Large intestine (tissue), 12 donors: ENCODE measurements at places on chromosomes 5 and 9.

- no peak for DNase-seq
Observed at GRCh38 chr5:176693477-176693851, 46.2 kb downstream of the TSPAN17 start.

DNA sequence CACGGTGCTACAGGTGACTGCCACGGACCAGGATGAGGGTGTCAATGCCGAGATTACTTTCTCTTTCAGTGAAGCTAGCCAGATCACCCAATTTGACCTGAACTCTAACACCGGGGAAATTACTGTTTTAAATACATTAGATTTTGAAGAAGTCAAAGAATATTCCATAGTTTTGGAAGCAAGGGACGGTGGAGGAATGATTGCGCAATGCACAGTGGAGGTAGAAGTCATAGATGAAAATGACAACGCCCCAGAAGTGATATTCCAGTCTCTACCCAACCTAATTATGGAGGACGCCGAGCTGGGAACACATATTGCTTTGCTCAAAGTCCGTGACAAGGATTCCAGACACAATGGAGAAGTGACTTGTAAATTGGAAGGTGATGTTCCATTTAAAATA lies 1.2 kb downstream of the PCDHGB4 start:
- no peak for DNase-seq

DNA sequence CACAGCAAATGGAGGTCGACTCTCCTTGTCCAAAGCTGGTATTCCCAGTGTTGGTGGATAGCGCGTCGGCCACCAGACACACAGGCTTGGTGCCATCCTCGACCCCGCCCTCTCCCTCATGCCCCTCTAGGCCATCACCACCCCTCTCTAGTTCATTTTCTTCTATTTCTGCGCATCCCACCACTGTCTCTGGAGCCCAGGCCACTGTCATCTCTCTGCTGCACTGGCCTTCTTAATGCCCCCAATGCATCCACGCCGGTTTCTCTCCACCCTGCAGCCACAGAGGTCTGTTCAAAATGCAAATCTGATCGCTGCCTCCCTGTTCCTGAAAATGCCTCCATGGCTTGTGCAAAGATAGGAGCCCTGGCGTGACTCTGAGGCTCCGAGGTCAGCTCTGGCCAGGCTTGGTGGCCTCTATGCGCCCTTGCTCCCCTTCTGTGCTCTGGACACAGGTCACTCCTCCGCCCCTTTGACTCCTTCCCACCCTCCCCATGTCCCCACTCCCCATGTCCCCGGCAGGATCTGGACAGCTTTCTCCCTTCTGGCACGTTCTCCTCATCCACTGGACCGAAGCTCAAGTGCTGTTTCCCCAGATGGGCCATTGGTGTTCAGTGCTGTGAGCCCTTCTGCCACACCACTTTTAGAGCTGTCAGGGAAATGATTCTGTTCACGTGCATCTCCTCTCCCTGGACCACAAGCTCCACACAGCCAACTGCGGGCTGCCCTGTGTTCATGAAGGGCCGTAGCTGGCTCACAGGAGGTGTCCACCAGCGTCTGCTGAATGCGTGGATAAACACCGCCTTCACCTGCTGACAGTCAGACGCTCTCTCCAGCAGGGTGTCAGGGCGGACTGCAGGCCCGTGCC lies 59.5 kb upstream of the RNF130 start:
- no peak for DNase-seq

GRCh38 chr5:33608344-33609041 lies 167.7 kb downstream of the TARS1 start:
- DNase-seq: no peak

DNA sequence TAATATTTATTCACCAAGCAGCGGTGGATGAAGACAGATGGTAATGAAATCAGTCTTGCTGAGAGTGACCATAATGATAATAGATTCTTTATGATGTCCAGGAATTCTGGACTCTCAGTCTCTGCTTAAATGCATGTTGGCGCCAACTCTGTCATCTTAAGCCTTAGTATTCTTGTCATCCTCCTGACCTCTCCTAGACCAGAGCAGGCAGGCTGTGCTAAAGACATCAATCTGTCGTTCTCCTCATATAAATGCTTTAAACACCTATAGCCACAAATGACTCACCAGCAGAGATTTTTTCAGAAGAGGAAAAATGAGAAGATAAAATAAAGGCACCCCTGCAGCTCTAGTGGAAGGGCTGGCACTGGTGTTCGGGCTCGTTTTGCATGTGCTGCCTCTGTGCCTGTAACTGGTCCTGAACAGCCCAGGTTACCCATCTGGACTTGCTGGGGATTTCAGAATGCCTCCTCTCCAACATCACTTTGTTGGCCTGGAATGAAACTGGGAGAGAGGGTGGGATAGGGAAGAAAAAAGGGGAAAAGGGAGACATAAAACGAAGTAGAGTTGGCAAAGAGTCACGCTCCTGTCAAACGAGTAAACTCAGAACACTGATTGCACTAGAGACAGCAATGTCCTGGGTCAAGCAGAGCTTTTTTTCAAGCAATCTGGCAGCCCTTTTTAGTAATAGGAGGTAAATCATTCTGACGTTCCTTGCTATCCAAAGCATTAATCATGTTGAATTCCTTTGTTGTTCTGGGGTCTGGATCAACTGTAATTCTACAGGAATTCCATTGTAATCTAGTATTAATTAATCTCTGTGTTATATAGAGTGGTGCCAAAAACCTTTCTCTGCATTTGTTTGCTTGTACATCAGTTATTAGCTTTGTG lies 195.5 kb upstream of the CLINT1 start:
- no peak for DNase-seq

GRCh38 chr9:129428864-129429577 lies 191.9 kb downstream of the C9orf50 start:
- DNase-seq: no peak

GRCh38 chr5:84403773-84404172 lies 19.1 kb upstream of the EDIL3 start:
- no peak for DNase-seq

DNA sequence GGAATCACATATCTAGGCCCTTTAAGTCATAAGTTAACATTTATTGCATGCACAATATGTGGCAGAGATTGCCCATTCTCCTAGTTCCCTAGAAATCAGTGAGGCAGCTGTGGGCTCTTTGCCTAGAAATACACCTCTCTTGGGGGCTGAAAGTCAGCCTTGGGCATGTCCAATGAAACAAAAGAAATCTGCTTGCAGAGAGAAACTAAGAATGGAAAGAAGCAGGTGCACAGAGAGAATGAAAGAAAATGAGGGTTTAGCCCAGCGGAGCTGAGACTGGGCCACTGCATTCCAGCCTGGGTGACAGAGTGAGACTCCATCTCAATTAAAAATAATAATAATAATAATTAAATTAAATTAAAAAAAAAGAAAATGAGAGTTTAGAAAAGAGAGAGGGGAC lies 57.3 kb upstream of the DAB2 start:
- DNase-seq: no peak

GRCh38 chr9:125529589-125530515 lies 177.2 kb downstream of the MAPKAP1 start:
- DNase-seq: no peak

GRCh38 chr5:170747851-170748250 lies 35.7 kb upstream of the GABRP start:
- DNase-seq: no peak

- DNase-seq: no peak
Observed at GRCh38 chr9:121283080-121283398, 15.1 kb downstream of the GSN start.

DNA sequence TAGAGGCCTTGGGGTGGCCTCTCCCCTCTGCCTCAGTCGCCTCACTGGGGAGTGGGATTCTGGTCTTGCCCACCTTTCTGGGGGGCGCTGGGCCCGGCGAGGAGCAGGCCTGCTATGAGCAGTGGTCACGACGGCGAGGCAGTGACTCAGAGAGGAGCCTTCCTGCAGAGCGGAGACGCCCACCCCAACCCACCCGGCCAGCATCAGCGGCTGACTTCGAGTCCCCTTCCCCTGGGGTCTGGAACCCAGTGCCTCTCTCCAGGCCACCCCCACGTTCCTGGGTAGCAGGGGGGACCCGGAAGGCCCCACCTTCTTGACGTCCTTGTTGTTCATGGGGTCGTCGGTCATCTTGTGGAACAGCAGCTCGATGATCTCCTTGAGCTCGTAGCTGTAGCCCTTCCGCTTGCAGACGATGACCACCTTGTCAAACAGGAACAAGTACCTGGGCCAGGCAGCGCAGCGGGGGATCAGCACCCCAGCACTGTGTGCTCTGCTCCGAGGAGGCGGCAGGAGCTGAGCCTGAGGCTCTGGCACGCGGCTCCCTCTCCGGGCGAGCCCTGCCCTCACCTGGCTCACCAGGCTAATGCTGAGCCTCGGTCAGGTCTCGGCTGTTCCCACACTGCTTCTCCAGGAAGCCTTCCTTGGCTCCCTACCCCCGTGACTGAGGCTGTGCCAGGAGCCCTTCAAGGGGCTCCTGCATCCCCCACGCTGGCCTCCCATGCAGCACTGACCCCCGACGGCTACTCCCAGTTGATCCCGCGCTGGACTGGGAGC lies 50.1 kb upstream of the SARDH start:
- DNase-seq: no peak

- no peak for DNase-seq
Observed at GRCh38 chr5:128380337-128380736, 157.7 kb downstream of the FBN2 start.

DNA sequence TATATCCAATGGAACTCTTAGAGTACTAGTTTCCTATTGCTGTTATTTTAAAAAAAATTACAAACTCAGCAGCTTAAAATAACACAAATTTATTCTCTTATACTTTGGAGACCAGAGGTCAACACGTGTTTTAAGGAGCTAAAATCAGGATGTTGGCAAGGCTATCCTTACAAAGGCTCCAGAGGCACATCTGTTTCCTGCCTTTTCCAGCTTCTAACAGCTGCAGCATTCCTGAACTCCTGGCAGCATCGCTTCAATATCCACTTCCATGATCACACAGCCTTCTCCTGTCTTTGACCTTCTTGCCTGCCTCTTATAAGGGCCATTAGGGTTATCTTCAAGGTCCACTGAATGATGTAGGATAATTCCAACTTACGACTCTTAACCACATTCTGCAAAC lies 92.2 kb upstream of the CCNG1 start:
- no peak for DNase-seq
